ENCODE measurements at places on chromosomes 3 and 15. TPM values are rescaled to one million over a fixed set of nuclear protein-coding genes. Genes with fewer than 3 reads are reported as not detected.

GRCh38 chr3:122066331-122067213 is 11.4 kb downstream of the CD86 start:
- DNase-seq: no peak

DNA sequence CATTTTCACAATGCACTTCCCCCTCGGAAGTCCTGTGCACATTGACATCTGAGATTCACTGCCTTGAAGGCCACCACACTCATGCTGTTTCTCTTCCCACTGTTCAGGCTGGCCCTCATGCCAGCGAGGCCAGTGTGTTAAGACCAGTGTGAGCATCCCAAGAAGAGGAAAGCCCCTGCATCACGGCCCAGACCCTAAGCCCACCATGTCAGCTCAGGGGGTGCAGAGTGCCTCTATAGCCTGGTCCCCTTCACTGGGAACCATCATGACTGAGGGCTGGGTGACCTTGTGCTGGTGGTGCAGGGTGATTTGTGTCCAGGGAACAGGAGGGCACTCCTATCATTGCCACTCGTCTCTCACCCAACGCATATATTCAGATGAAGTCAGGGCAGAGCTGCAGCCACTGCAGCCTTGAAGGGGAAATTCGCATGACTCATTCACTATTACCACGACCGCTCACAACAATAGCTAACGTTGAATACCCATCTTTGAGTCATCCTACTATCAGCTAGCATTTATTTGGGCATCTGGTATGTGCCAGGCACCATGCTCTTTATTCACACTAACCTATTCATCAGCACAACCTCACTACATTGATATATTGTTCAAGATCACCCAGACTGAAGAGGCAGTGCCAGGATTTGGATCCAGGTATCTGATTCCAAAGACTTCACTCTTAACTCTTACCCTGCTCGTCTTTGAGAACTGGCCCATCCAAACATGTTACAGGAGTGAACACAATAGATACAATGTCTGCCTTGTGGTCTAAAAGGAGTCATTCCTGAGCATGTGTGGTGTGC is 58.8 kb upstream of the SLC6A11 start:
- DNase-seq: no peak

- DNase-seq: peak; percentile 62
Observed at GRCh38 chr3:69205385-69205784, 83.0 kb upstream of the LMOD3 start.

GRCh38 chr3:183537295-183537730 is 18.2 kb downstream of the KLHL6 start:
- no peak for DNase-seq

DNA sequence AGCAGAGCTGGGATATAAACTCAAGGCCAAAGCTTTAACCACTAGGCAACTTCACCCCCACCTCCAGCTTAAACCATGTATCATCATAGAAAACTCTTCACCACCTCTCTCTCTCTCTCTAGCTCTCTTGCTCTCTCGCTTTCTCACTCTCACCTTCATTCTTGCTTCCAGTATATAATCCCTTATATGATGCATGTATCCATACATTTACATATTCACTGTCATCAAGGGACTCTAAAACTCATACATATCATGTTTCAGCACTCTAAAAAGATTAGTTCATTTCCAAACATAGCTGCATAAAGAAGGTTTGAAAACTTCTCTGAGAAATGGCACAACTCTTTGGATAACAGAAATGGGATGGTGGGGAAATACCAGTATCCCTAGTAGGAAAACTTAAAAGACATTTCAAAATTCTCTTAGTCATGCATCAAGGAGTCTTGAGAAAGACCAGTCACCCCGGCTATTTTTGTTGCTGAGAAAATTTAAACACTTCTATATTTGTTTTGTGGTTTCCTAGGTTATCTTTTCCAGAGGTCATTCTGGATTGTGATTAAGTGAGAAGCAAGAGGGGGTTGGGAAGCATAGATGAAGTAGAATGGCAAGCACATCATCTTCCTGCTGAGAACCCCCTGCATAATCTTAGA is 447.8 kb upstream of the THBS1 start:
- no peak for DNase-seq

DNA sequence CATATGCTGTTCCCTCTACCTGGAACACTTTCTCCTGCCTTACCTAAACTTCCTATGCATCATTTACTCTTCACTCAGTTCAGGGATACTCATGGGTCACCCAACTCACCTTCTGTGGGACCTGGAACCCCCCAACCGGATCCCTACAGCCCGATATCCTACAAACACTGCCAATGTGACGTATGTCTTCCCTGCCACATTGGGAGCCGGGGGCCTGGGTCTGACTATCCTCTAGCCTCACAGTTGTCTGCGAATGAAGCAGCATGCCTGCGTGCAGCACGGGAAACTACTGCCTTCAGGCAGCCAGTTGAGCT is 405 bp downstream of the NPRL2 start:
- no peak for DNase-seq

The PLSCR2 gene
- total RNA-seq: not detected

The RHOA gene
- total RNA-seq: 436 TPM

The CLDN16 gene
- not detected for total RNA-seq

The ZNF619 gene
- total RNA-seq: 7.5 TPM

The REC114 gene
- total RNA-seq: not detected

The TRIM59 gene
- 30.5 TPM for total RNA-seq

The MAP3K13 gene
- total RNA-seq: 10.1 TPM

The LMCD1 gene
- 1.0 TPM for total RNA-seq

The HOMER2 gene
- total RNA-seq: 3.1 TPM

All from natural killer cell treated with Interleukin-12 subunit alpha and Interleukin-12 subunit beta and Interleukin-15 and Interleukin-18, amount 100 ng/mL, for 72 hours (primary cell).